ENCODE measurements at places on chromosomes 16 and 17.

DNA sequence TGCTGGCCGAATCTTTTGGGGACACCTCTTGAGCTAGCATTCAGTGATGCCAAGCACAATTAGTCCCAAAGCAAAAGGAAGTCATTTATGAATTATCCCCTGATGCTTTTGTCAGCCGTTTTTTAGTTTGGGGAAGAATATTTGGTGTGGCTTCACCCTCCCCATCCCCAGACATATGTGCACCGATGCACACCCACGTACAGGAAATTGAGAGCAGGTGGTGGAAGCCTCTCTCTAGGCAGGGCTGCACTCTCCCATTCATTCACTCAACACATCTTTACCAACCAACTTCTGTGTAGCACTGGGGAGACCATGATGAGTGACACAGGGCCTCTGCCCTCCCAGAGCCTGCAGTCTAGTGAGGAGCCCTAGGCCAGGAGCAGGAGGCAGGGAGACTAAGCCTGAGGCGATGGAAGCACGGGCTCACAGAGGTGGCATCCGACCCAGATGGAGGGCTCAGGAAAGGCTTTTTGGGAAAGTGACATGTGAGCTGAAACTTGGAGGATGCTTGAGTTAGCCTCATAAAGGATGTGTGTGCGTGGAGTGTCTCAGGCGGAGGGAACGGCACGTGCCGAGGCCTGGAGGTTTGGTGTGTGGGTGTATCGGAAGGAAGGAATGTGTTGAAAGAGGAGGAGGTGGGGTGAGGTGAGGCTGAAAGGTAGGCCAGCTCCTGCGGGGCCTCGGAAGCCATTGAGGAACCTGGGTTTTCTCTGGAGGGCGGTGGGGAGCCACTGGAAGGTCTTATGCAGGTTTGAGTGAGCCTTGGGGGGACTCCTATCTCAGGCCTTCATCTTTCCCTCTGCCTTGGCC, 43.8 kb downstream of the PSME3IP1 start:
- DNase-seq, result no peak

GRCh38 chr17:28599311-28600184, 723 bp upstream of the SPAG5 start:
- DNase-seq, result peak; percentile 77

GRCh38 chr16:69089091-69089910, 16.2 kb upstream of the HAS3 start:
- no peak for DNase-seq

DNA sequence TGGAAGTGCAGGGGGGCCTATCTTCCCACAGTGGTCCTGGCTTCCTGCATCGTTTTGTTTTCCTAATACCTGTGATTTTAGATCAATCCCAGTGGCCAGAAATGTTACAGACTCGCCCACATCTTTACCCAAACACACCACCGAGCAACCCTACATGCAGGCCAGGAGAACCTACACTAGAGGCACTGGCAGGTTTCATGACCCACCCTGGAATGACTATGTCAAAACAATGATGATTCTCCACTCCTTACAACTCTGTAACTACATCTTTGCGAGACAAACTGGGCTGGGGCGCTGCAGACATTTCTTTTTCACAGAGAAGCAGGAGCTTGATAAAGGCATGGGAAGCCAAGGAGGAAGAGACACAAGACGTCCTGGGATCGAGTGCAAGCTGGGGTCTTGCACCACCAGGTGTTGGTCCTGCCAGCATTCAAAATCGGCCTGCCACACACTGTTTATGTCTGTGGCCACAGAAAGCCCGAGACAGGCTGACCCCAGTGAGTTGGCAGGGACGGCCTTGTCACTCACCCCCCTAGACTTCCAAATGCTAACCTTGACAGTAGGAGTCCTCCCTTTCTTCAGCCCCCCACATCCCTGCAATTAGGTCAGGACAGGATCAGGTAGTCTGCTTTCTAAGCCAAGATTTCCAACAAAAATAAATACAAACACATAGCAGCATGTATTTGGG, 32.5 kb downstream of the UBE2O start:
- DNase-seq, result no peak

GRCh38 chr16:64771273-64771672, 350.6 kb downstream of the CDH11 start:
- no peak for DNase-seq

DNA sequence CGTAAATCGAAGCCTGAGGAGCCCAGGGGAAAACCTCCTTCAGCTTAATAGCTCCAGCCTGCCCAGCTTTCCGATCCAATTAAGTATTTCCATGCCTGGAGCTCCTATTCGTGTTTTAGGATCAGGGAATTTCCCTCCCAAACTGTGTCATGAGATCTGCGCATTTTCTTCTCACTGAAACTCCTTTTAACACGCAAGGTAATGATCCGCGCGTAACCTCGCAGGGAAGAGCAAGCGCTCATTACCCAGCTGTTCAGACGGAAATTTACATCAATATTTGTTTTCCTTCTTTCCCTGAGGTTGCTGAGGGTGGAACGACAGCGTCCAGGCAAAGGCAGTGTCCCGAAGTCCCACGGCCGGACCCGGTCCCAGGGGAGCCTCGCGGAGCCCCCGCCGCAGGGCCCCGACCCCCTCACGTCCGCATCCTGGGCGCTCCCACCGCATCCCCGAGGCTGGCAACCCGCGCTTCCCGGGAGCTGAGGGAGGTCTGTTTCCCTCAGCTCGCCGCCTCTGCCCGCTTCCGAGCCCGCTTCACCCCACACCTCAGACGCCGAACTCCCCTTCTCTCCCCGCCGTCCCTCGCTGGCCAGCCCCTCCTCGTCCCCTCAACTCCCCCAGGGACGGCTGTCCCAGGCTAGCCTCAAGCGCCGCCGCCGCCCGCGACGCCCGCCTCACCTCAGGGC, 415 bp downstream of the ABCA5 start:
- no peak for DNase-seq

GRCh38 chr17:78092794-78093324, 35.7 kb downstream of the TMC6 start:
- no peak for DNase-seq

DNA sequence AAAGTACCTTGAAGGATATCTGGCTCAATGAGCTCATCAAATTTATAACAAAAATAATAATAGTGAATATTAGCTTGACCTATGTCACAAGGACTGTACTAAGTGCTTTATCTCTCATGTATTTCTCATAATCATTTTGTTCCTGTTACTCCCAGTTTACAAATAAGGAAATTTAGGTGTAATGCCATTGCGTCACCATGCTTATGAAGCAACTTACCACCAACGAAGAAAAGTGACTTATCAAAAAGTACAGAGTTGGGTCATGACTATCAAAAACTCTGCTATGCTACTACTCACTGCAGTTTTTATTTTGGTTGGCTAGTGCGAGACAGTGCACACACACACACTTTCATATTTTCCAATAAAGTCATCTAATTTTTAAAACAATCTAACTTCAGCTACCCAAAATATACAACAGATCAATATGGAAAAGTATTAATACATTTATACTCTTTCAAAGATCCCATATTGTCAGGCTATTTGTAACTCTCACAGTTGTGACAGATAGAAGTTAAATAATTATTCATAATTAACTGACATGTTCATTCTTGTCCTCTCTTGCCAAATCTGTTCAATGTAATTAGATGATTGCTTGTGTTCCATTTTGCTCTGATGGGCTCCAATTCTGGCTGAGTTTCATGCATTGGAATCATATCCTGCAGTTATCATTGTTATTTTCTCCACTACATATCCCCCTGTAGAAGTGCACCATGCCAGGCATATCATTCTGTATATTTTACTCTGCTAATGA, 119.4 kb downstream of the KCNJ2 start:
- no peak for DNase-seq

DNA sequence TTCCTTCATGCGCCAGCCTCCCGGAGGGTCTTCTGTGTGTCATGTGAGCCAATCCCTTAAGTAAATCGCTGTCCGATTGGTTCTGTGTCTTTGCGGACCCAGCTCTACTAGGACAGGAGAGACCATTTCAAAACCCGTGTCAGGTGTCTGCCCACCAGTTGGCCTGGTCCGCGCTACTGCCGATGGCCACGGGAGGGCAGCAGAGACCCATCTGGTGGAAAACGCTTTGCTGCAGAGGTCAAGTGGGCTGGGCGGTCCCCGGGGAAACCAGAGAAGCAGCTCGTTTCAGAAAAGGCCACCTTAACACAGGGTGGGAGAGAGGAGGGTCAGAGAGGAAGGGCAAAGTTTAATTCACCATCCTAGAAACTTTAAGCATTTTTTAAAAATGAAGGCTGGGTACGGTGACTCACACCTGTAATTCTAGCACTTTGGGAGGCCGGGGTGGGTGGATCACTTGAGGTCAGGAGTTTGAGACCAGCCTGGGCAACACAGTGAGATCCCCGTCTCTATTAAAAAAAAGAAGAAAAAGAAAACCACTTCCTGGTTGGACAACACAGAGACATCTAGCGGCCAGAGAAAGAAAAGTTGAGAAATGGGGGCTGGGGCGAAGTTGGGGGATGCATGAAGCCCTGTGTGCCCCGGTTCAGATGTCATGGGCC, 2.8 kb upstream of the CIBAR2 start:
- peak; percentile 67 for DNase-seq

- DNase-seq, result no peak
Measured at GRCh38 chr17:74554909-74555308, 9.0 kb upstream of the CD300C start.

DNA sequence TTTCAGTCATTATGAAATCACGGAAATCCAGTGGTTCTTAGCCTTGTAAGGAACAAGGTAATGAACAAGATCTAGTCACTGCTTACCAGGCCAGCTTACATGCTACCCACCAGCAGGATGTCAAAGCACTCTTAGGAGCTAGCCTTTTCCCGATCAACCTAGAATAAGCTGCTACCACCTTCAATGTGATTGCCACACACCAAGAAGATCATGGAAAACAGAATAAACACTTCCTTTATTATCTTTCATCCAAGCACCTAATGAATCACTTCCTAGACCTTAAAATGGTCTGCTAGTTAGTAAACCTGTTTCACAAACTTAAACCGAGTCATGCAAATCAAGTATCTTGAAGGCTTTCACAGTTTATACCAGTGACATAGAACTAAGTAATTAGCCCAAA, 5.0 kb downstream of the BBS2 start:
- DNase-seq, result no peak

GRCh38 chr16:75064403-75065148, 52.0 kb downstream of the LDHD start:
- DNase-seq, result no peak

DNA sequence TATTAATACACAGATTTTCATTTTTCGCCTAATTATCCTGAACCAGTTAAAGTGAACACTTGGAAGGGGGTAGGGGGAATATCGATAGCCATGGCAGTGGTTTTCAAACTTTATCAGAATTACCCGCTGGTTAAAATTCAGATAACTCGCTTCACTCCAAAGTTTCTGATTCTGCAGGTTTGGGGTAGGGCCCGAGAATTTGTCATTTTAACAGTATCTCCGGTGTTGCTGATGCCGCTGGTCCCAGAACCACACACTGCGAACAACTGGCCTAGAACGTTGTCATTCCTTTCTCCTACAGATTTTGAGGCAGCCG, 313 bp upstream of the NSRP1 start:
- DNase-seq, result no peak

DNA sequence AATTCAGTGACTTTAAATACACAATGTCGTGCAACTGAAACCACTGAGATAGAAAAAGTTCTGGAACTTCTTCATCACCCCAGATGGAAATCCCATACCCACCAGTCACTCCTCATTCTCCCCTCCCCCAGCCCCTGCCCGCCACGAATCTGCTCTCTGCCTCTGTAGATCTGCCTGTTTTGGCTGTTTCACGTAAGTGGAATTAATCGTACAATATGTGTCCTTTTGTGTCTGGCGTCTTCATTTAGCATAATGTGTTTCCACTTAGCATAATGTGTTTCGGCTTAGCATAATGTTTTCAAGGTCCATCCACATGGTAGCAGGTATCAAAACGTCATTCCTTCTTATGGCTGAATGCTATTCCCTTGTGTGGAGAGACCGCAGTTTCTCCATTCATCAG, 3.5 kb upstream of the SPPL2C start:
- no peak for DNase-seq

DNA sequence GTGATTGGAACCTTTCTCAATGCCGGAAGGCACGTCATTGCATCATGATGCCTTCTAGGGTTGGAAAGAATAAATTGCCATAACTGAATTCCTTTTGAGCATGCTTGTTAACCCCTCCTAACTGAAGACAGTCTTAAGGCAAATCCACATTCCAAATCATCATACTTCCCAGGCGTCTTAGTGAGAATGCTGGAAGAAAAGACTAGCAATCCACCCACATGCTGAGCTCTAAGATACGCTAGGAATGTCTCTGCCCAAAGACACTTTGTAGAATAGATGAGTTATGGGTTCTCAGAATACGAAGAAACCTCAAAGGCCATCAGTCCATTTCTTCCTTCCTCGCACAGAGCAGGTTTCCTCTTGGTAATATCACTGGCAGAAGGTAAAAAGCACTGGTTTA, 486.5 kb downstream of the HS3ST4 start:
- no peak for DNase-seq

DNA sequence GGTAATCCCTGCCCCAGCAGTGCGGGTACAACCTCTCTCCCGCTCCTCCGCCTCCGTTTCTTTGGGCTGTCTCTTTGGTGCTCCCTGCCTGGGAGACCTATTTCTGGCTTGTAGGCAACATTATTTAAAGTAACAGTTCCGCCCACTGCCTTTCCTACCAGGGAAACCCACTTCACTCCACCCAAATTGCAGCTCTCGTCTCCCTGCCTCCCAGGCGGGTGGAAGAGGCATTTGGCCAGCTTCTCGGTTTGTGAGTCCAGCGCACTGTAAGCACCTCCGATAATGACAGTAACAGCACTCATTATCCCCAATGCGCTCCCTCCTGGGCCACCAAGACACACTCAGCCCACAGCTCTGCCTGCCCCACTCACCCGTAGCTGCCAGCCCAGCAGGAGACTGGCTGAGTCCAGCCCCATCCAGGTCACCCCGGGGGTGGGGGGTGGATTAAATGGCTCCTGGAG, 165.1 kb upstream of the CDC42EP4 start:
- DNase-seq, result no peak

DNA sequence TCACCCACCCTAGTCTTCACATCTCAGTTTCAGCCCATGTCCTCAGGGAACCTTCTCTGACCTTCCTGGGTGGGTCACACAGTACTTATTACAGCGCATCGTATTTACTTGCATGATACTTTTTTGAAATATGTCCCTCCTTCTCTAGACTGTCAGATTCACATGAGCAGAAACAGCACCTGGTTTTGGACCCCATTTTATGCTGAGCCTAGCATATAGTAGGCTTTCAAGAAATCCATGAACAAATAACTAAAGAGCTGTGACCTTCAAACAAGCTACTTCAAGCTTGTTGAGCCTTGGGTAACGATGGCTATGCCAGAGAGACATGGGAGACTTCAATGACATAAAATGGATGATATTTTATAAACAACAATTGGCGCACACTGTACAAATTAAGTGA, 150.3 kb downstream of the GRIN2A start:
- no peak for DNase-seq

DNA sequence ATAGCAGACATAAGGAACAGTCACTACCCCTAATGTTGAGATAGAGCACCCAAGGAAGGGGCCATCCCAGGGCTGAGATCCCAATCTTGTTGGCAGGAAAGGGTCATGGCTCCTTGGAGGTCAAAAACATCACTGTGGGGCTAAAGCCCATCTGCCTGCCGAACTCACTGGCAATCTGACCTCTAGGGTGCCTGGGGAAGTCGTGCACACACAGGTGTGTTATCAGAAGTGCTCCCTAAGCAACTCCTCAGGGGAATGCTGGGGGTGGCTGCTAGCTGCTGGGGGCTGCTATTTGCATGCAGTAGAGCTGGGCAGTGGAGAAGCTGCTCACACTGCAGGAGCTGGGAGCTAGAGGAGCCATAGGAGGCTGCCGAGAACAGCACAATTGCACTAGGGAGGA, 47.5 kb upstream of the PHOSPHO1 start:
- no peak for DNase-seq
